ENCODE measurements at places on chromosomes 13 and 19.

DNA sequence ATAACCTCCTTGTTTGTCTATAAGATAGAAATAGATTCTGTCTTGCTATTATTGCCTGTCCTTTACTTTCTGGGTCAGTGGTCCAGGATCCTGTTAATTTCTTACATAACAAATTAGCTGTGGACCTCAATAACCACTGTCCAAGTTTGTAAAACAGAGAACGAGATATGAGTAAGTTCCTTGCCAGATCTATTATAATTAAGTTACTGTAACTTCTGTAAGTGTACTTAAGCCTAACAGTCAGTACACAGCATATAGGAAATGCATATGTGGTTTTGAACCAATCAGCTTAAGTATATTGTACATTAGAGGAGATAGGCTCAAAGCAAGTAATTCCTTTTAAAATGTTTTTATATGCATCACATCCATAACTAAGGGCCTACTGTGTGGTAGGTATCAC lies 34.9 kb downstream of the HTR2A start:
- no peak for DNase-seq

- DNase-seq = no peak
Measured at GRCh38 chr13:106243011-106243565, 292.4 kb downstream of the EFNB2 start.

GRCh38 chr13:39417643-39418042 lies 185.3 kb downstream of the LHFPL6 start:
- no peak for DNase-seq

DNA sequence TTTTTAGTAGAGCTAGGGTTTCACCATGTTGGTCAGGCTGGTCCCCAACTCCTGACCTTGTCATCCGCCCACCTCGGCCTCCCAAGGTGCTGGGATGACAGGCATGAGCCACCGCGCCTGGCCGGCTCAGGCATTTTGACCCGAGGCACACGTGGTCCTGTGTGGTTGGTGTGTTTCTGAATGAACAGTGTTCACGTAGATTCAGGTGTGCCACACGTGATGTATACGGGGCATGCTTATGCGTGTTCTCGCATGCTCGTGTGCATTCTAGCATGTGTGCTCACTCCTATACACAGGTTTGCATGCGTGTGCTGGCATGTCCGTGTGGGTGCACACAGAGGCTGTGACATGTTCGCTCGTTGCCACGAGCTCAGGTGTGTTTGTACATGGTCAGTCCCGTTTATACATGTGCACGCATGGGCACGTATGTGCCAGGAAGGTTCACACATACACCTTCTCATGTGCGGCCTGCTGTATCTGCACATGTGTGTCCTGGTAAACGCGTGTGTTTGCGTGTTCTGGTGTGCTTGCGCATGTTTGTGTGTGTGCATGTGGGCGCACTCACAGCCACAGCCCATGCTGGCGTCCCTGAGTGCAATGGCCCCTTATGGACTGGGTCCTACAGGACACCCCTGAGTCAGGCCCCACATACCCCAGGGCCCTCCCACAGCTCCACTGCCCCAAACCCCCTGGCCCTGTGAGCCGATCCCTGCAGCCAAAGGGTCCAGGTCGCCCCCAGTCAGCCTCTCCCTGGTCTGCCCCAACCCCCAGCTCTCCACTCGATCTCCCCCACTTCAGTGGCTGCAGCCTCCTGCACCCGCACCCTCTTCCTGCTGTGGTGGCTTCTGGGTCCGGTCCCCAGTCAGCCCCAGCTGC lies 20.6 kb upstream of the TCF3 start:
- no peak for DNase-seq

GRCh38 chr13:101346942-101347728 lies 69.2 kb downstream of the NALCN start:
- no peak for DNase-seq

DNA sequence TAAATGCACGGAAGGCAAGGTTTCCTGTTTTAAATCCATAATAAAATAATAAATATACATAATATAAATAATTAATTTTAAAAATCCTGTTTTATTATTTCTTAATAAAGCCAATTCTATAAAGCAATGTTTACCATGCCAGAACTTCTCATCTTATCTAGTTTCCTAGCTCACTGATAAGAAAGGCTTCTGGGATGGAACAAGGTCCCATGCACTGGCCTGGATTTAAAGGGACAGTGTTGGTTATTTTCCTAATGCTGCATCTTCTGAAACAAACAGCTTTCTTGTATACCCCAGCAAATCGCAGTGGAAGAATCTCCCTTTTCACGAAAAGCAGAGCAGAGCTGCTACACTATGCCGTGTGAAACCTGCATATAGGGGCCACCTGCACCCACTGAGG lies 68.8 kb downstream of the LNX2 start:
- no peak for DNase-seq

DNA sequence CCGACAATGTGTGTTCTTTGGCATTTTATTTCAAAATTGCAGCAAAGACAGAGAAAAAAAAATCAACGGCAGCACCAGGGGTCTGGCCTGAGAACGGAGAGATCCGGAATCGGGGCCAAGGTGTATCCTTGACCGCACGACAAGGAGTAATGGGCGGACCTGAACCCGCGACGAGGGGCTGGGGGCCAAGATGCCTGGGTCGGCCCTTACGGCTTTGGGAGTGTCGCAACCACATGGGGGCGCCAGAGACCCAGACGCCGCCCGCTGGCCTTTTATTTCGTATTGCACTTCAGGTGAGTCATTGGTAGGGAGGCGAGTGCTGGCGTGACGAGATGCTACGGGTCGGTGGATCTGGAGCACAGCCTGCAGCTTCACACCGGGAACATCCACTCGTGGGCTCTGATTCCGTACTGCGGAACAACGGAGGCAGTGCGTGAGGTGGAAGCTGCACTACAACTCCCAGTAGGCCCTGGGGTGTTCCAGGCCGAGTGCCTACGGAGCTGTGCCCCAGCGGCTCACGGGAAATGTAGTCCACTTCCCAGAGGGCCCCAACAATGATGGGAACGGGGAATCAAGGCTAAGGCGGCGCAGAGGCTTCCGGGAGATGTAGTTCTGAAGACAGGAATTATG lies 15.7 kb downstream of the BCAT2 start:
- no peak for DNase-seq

Measured in NK-92 treated with Interleukin-12 subunit alpha and Interleukin-12 subunit beta, amount 100 ng/mL, for 24 hours (cell line).